ENCODE measurements at places on chromosomes 4 and X.
A peak's percentile ranks its signal among the peaks of the same experiment; 100 is the strongest.

DNA sequence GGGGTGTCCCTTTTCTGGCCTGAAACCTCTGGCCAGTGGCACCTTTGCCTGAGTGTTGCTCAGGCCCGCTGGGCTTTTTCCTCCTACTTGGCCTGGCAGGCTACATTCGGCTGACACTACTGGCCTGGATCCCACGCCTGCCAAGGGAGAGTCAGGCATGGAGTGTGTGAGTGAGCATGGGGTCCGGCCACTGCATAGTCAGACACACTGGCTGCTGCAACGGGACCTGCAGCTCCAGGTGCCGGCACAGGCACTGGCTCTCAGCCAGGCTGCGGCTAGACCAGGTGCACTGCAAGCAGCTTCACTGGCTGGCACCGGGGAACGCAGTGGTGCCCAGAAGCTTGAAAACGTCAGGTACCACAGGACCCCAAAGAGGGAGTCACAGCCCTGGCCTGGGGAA, 434.9 kb downstream of the ARHGAP24 start:
- DNase-seq: no peak

DNA sequence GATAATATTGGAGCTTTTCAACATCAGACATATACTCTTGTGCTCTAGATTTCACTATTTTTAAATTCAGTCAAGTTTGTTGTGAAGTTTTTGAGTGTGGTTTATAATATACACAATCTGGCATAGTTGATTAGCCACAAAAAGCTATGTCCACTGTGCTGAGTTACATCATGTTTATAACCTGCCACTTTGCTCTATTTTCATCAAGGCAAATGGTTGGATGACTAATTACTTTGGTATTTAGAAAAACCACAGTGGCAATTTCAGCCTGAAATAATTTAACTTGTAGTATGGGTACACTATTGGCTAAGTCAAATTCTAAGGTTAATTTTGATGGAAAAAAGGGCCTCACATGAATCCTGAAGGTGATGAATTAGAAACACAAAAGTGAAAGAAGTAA, 262.6 kb downstream of the C4orf33 start:
- DNase-seq: no peak

GRCh38 chr4:149265645-149266044, 550.0 kb downstream of the IQCM start:
- no peak for DNase-seq

GRCh38 chrX:48472851-48473703, 2.9 kb upstream of the FTSJ1 start:
- DNase-seq: no peak

DNA sequence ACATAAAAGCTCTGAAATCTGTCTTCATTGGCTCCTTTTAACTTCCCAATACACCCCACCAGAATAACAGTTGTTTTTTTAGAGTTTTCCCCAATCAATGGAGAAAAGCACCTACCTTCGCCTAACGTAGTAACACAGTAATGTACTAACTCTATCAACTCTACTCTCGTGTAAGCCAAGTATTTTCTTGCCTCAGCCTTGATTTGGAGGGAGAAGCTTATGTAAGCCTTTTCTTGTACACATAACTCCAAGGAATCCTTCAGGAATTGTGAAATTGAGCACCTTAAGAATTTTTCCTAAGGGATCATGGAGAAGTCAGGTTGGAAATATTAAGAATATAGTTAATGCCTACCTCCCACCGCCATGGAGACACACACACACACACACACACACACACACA, 181.2 kb downstream of the RAPGEF2 start:
- no peak for DNase-seq

DNA sequence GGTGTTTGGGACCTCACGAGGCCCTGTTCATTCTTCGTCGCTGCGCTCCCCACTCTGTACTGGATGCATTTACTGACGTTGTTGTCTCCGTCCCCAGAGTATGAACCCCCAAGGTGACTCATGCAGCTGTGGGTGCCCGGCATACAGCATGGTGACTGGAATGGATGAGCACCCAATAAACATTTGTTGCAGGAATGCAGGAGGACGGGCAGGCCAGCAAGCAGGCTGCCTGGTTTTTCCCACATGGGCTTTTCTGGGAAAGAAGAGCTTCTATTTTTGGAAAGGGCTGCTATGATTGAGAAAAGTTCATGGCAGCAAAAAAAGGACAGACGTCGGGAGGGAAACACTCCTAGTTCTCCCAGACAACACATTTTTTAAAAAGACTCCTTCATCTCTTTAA, 893 bp upstream of the SOD3 start:
- no peak for DNase-seq

DNA sequence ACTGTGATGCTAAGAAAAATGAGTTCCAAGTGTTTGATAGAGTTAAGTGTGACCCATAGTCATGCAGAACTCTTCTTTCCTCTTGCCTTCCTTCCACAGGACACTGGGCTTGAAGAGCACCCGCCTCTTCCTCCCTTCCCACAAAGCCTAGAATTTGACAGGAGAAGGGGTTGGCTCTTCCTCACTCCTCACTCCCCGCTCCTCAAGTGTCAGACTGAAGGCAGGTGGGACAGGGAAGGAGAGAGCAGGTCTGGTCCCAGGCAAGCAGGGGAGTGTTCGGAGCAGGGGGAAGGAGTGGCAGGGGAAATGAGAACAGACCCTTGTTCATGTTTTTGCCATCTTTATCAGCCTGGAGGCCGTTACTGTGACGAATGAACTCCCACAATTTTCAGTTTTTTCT, 10.7 kb downstream of the MAGED2 start:
- DNase-seq: no peak

DNA sequence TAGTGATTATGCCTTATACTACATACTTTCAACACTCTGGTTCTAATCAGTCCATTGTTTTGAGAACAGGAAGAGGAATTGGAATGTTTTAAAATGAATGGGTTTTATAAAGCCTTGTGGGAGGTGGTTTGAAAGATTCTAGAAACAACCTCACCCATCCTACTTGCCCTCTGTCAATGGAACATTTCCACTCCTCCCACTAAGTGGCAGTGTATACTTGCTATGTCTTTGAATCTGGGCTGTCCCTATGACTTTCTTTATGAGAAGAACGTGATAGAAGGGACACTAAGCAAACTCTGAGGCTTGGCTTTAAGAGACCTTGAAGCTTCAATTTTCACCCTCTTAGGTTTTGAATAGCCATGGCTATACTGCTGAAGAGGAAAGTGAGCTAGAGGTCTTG, 611.2 kb downstream of the PPP4R3C start:
- DNase-seq: peak; percentile 11

GRCh38 chrX:20664774-20665173, 398.1 kb upstream of the RPS6KA3 start:
- no peak for DNase-seq

GRCh38 chrX:154308108-154308946, 12.7 kb downstream of the TKTL1 start:
- peak; percentile 78 for DNase-seq

DNA sequence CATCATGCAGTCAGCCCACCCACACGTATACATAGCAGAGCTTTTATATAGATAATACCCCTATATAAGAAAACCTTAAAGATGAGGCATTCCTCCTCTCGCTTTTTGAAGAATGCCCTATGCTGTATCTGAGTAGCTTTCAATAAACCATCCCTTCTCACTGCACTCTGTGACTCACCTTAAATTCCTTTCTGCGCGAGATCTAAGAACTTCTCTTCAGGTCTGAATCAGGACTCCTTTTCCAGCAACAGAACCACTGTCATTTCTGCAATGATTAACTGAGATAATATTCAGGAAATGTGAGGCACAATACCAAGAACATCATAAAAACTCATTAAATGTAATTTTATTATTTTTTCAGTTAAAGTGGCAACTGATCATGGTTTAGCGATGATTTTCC, 76.4 kb upstream of the DCLK2 start:
- no peak for DNase-seq

GRCh38 chr4:127055357-127055756, 577.4 kb upstream of the INTU start:
- no peak for DNase-seq

- no peak for DNase-seq
Measured at GRCh38 chr4:25914670-25915352, 791 bp downstream of the SMIM20 start.

DNA sequence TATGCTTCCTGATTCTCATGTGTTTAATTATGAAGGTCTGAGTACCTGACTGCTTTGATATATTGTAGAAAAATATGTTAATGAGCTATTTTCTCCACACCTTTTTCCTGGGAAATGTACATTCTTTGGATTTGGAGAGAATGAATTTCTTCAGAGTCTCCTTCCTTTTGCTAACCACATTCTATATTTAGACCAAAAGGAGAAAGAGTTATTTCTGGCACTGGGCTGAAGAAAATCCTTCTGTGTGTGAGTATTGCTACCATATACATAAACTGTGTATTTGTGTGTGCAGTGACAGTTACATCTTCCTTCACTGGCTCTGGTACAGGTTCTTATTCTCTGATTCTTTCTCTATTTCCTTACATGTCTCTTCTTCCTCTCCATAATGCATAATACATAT, 44.5 kb upstream of the PGRMC2 start:
- DNase-seq: no peak

- no peak for DNase-seq
Measured at GRCh38 chr4:153464068-153464467, 2.1 kb upstream of the TMEM131L start.

DNA sequence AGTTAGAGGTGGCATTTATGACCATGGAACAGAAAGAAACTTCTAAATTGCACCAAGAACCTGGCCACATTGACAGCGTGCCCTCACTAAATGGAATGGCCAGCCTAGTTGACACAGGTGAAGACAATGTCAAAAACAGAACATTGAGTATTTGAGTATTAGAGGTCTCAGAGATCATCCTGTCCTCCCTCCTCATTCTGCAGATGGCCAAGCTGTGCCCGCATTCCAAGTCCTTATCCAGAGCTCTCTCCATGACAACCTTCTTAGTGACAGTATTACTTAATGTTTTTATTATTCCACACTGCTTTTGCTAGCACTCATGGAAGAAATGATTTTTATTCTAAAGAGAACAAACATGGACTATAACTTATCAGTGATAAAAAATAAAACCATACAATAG, 9.9 kb upstream of the CCDC110 start:
- no peak for DNase-seq

DNA sequence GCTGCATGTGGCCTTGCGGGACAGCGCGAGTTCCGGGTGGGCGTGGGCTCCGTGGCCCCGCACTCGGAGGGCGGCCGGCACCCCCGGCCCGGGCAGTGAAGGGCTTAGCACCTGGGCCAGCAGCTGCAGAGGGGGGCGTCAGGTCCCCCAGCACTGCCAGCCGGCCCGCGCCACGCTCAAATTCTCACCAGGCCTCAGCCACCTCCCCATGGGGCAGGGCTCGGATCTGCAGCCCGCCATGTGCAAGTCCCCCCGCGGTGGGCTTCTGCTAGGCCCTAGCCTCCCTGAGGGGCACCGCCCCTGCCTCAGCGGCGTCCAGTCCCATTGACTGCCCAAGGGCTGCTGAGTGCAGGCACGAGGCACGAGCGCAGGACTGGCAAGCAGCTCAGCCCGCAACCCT, 2.6 kb upstream of the MCUB start:
- no peak for DNase-seq

GRCh38 chrX:139639253-139639652, 68.7 kb downstream of the MCF2 start:
- DNase-seq: no peak

GRCh38 chr4:97153042-97153441, 990.2 kb downstream of the STPG2 start:
- DNase-seq: peak; percentile 12

- DNase-seq: no peak
Measured at GRCh38 chr4:145289403-145290076, 109.2 kb upstream of the OTUD4 start.

- DNase-seq: no peak
Measured at GRCh38 chr4:148487181-148487580, 45.0 kb upstream of the NR3C2 start.

DNA sequence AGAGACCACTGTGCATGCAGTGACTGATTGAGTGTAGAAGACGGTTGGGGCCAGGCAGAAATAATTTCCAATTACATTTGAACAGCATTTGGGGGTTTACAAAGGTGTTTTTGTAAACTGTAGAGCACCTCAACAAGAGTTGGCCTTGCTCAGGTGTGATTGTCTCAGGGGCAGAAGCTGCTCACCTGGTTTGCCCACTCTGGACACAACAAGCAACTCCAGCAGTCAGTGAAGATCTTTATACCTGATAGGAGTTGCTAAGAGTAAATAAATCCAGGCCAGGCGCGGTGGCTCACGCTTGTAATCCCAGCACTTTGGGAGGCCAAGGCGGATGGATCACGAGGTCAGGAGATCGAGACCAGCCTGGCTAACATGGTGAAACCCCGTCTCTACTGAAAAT, 221.3 kb downstream of the RAB28 start:
- DNase-seq: no peak

GRCh38 chrX:150164971-150165600, 198.0 kb upstream of the MAMLD1 start:
- no peak for DNase-seq

DNA sequence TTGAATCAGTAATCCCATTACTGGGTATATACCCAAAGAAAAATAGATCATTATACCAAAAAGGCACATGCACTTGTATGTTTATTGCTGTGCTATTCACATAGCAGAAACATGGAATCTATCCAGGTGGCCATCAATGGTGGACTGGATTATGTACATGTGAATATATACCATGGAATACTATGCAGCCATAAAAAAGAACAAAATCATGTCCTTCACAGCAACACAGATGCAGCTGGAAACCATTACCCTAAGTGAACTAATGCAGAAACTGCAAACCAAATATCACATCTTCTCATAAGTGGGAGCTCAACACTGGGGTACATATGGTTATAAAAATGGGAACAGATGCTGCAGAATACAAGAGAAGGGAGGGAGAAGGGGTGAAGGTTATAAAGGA, 110.7 kb downstream of the ABCB7 start:
- DNase-seq: no peak

DNA sequence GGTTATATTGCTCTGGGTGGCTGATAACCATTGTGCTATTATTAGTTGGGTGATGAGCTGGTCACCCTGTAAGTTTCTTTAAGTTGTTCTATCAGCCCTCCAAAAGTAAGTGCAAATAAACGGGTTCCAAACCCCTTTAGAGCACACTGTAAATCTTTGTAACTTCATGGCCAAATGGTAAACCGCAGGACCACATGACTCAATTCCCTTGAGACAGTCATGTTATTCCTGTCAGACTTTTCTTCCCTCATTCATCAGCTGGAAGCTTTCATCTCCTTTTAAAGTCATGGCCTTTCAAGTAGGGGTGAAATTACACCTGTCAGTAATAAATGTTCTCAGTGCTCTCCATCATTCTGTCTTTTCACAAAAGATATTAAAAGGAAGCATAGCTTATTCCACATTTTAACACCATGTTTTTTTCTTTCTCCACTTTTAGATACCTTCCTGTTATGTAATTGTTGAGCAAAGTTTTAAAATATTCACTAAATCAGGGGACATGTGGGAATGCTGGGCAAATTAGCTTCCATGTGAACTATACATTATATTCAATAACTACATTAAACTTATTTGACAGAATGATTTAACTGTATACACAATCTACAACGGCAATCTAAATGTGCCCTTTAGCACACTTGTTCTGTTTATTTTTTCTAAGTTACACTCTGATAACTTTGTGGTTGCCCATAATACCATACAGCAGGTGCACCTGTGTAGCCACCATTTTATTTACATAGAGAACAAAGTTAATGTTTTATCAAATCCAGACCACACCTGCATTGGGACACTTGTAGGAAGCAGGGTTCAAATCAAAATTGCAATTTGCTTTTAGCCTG, 275.5 kb downstream of the CFAP299 start:
- DNase-seq: peak; percentile 13
